Fibroblast of skin of scalp (primary cell): ENCODE measurements at places on chromosomes 3 and 15.

DNA sequence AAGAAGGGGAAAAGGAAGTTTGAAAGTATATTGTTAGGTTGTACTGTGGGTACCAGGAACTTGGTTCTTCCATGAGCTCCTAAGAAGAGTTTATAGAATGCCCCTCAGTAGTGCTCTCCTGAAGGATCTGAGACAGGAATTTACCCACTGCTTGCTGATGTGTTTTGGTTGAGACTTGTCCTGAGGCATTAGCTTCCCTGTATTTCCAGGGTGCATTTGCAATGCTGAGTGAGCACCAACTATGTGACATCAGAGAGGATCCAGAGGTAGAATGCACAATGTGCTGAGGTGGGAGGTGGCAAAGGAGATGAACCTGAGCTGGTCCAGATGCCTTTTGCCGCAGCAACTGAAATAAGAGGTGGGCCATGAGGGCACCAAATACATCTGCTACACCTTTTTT is 64.3 kb upstream of the LRRC3B start:
- no peak for DNase-seq

DNA sequence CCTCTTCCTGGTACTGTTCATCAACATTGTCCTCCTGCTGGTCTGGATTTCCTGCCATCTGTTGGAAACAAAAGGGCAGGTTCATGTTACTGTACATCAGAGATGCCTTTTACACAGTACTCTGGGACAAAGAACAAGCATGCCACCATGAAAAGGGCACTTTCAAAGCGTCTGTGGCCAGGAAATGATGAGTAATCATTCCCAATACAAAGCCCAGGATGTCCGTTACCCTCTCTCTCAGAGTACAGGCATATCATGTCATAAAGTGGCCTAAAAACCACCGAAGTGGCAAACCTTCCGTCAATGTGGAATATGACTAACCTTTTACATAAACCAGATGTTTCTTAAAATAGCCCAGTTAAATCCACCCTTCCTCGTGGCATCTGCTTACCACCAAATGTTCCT is 71.2 kb downstream of the GOLIM4 start:
- DNase-seq, result peak; percentile 65

- no peak for DNase-seq
Measured at GRCh38 chr3:60190073-60190472, 1061.2 kb downstream of the FHIT start.

DNA sequence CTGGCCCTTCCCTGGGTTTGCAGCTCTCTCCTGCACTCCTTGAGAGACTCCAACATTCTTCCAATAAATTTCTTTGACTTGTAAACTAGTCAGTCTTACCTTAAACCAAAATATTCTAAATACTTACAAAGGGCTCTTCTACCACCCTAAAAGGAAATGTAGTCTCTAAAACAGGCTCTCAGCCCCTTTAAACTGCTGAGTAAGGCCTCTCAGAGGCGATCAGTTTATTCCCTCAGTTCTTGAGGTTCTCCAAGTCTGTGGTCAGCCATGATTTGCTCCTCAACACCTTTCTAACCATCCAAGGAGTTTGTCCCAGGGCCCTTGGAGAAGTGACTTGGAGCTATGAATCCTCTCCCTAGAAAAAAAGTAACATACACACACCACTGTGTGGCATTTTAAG is 64.8 kb downstream of the WHAMM start:
- DNase-seq, result no peak

DNA sequence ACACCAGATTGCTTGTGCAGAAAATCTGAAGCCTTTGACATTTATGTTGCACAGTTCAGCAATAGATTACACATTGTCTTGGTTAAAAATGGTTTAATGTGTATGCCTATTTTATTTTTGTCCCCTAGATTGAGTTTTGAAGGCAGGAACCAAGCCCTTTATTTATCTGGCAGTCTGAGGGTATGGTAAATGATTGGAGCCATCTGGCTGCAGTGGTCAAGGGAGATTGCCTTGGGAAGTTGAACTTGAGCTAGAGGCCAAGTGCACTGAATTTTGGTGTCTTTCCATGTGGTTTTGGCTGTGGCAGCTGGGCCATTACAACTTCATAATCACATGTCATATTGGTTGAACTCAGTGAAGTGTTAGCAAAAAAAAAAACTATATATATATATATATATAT is 248.7 kb upstream of the C2CD4B start:
- DNase-seq, result no peak

DNA sequence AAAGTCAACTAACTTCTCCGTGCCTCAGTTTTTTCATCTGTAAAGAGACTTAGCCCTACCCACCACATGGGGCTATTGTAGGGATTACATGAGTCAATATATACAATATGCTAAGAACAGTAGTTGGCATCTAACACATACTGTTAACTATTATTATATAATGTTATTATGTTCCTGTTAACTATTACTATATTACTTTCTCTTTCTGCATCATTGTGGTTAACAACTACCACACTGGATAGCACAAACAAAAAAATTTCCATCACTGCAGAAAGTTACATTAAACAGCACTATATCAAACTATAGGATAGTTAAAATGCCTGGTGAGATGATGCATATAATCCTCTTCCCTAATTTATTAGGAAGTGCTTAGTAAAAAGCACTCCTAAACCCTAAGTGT is 23.7 kb downstream of the STAG1 start:
- DNase-seq, result peak; percentile 18

DNA sequence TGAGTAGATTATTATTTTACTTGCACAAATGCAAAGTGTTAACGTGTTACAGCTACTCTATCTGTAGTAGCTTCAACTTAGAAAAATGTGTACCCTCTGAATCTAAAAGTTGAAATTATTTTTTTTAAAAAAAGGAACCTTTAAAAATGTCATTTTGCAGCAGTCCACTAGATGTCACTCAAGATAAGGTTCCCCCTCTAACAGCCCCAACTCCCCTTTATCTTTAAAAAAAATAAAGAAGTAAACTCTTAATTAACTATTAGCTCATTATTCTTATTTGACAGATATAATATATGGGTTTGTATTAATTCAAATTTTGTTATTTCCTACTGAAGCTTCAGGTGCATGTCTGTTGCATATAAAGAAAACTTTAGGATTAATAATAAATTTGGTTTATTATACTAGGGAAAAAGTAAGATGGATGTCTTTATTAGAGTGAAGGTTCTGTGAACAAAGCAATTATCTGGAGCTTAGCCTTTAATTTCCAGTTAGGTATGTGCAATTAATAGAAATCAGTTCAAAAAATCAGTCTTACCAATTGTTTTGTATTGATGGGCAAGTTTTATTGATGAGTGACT is 288.5 kb downstream of the VGLL3 start:
- DNase-seq, result peak; percentile 1

DNA sequence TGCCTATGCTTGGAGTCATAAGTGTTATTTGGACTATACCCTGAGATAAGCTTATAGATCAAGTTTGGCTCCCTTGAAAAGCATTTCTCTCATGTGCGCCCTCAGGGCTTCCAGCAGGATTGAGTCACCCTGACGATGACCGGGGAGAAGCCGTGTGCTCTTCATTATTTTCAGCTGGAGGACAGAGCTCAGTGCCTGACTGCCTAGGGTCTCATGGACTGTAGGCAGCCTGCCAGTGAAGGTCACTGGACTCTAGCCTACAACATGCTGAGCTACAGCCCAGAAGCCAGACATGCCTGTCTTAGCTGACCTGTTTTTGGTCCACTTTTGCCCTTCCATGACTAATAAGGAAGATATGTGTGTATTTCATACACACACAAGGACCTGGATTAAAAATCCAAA is 31.6 kb upstream of the NUDT16 start:
- peak; percentile 67 for DNase-seq

DNA sequence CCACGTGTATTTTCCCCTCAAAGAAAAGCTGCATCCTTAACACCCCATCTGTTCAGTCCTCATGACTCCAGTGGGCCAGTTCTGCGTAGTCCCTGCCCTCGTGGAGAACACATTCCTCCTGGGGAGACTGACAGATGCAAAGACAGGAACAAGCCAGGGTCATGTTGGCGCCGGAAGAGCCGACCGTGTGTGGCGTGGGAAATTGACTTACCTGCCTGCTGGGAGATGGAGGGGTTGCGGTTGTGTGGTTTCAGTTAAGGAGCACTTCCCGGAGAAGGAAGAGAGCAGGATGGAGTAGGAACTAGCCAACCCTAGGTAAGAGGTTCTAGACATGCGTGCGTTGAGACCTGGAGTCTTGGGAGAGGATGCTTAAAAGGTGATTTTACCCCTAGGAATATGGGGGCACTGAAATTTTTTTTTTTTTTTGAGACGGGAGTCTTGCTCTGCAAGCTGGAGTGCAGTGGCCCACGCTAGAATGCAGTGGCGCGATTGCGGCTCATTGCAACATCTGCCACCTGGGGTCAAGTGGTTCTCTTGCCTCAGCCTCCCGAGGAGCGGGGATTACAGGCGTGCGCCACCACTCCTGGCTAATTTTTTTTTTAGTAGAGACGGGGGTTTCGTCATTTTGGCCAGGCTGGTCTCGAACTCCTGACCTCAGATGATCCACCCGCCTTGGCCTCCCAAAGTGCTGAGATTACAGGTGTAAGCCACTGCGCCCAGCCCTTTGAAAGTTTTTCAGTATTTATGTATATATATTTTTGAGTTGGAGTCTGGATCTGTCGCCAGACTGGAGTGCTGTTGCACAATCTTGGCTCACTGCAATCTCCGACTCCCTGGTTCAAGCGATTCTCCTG is 1.4 kb downstream of the VHL start:
- DNase-seq, result no peak

- peak; percentile 62 for DNase-seq
Measured at GRCh38 chr15:48966595-48967301, 3.0 kb upstream of the SHC4 start.

- peak; percentile 33 for DNase-seq
Measured at GRCh38 chr3:179036226-179036625, 35.4 kb downstream of the ZMAT3 start.

GRCh38 chr3:56219894-56220805 is 248.1 kb downstream of the ERC2 start:
- DNase-seq, result peak; percentile 65

DNA sequence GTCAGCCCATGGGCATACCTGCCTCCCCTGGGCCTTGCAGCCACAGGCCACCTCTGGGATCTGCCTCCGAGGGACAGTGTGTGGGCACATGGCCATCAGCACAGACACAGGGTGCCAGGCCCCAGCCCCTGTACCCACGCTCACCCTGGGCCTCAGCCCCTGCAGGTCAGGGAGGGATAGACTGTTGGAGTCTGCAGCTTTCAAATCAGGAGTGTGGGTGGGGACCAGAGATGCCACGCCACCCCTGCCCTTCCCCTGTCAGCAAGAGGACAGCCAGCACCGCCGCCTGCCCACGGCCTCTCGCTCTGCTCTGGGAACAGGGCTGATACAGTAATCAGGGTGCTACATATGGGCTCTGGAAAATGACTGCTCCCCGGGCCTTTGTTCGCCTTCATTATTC is 72.7 kb downstream of the DNAJB8 start:
- DNase-seq, result no peak

DNA sequence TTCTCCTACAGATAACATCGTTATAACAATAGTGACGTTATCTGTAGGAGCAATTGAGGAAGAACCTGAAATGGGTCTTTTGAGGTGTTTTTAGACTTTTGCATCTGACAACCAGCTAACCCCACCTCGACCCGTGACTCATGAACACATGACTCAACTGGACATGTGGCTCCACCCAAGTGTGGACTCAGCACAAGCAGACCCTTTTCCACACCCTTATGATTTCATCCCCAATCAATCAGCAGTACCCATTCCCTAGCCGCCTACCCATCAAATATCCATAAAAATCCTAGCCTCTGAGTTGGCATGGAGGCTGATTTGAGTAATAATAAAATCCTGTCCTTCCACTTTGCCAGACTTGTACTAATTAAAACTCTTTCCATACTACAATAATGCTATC is 255.4 kb downstream of the ARPP21 start:
- no peak for DNase-seq

GRCh38 chr15:42832576-42832975 is 88.0 kb downstream of the TTBK2 start:
- peak; percentile 49 for DNase-seq
